ENCODE measurements at places on chromosomes 3 and 15. TPM values are rescaled to one million over a fixed set of nuclear protein-coding genes. Genes with fewer than 3 reads are reported as not detected.

- DNase-seq: no peak
These were observed 32.8 kb downstream of the IFT57 start for GRCh38 chr3:108189440-108189839.

GRCh38 chr3:24315356-24315755, 179.3 kb downstream of the THRB start:
- DNase-seq: no peak

HGD gene
- total RNA-seq: not detected

DNA sequence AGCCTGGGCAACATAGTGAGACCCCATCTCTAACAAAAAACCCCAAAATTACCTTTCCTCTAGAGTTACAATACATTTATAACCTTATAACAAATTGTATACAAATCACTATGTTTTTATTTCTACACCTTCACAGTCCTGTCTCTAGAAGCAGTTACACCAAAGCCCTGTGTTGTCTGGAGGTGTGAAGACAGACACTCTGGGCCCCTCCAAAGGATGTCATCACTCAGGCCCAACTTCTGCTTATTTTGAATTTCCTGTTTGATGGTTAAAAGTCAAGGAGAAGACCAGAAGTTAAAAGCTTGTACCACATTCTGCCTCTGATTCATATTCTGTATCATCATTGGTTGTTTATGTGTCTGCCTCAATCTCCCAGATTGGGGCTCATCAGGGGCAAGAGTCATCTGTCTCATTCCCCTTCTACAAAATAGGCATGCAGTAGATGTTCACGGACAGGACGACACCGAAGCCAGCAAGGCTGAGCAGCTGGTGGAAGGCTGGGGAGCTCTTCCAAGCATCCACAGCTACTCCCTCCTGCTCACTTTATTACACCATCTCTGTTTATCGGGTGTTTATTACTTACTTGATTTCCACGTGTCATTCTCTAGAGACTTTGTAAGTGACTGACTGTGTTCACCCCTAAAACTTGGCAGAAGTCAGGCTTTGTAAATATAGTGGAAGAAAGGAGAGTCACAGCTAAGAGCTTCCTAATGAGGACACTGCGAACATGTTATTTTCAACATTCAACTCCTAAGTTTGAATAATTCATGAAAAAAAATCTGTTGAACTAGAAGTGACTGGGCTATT, 136.8 kb upstream of the ANKRD28 start:
- DNase-seq: no peak

DNA sequence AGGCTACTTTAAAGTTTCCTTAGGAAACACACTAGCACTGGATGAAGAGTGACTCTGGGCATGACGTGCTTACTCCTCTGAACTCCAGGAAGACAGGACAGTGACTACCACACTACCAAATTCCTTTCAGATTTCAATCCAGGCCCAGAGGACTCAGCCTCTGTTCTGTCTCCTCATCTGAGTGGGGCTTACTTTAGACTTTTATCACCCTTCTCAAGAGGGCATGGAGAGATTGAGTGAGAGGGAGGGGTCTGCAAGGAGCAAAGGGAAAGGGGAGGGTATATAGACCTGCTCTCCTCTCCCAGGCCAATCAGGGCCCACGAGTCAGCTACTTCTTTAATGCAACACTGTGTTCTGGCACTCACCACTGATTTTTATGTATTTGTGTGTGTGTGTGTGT, 29.4 kb upstream of the RSL24D1 start:
- DNase-seq: no peak

DNA sequence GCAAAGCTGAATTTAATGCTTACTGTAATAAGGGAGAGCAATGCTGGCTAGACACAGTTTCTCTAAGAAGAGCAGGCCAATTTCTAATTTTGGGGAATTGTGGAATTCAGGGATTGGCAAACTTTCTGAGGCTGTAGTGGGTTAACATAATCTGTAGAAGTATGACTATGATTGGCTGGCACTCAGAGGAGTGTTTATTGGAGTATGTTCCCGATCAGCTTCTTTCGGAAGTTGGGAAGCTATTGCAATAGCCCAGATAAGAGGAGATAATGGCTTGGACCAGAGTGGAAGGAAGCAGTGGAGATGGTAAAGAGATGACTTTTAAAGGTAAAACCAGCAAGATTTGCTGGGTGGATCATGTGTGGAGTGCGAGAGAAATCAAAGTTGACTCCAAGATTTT, 19.4 kb downstream of the TMOD3 start:
- DNase-seq: no peak

- peak; percentile 48 for DNase-seq
These were observed 640 bp downstream of the MB21D2 start for GRCh38 chr3:192917028-192917403.

DNA sequence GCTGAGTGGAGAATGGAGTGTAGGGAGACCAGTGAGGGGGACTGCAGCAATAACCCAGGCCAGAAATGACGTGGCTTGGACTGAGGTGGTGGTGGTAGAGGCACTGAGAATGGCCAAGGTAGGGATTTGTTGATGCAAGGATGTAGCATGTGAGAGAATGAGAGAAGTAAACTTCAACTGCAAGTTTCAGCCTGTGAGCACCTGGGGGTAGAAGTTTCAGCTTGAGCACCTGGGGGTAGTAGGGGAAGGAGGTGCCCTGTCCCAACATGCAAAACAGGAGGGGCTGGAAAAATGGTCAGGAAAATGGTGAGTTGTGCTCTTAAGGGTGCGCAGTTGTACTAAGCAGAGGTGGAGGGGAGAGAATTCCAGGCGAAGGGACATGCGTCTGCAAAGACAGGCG, 31.0 kb downstream of the IL16 start:
- DNase-seq: no peak

DNA sequence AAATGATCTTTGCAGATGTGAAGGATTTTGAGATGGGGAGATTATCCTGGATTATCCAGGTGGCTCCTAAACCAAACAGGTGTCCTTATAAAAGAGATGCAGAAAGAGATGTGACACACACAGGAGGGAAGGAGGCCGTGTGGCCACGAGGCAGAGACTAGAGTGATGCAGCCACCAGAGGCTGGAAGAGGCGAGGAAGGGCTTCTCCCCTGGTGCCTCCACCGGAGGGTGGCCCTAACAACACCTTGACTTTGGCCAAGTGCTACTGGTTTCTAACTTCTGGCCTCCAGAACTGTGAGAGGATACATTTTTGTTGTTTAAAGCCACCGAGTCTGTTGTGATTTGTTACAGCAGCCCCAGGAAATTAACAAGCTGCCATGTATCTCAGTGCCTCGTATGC, 127.1 kb downstream of the ASB7 start:
- no peak for DNase-seq

DNA sequence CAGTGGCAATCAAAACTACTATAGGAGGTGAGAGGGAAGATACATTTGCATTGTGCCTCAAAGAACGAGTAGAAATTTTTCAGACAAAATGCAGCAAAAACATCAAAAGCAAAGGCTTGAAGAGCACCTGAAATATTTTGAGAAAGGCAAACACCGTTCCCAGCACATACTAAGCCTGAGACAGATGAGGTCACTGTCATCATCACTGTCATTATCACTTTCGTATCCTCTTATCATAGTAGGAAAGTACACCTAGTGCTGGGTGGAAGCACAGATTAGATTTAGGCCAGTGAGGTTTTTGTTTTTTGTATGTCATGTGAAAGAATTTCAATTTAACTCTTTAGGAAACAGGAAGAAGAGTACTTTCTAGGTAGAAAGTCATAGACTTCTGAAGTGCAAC, 222.0 kb downstream of the GABRB3 start:
- DNase-seq: no peak

PAQR9 gene
- total RNA-seq: not detected

Measured in activated naive CD4-positive, alpha-beta T cell treated with anti-CD3 and anti-CD28 coated beads for 36 hours (primary cell).